ENCODE measurements at places on chromosomes 3 and 15.
A peak's percentile ranks its signal among the peaks of the same experiment; 100 is the strongest.

DNA sequence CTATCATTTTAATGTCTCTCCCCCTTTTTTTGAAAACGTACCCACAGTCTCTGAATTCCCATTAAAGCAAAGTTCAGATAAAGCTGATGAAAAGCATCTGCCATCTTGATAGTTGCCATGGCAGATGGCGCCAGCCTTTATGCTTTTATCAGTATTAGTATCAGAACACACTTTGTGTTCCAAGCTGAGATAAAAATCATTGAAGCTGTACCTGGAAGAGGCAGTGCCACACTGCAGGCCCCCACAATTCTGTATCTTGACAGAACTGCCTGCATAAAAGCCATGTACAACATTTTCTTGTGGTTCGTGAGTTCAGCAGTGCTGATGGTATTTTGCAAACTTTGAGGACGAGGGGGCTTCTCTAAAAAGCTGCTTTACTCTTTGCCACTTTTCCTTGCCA lies 311.7 kb downstream of the SATB1 start:
- no peak for DNase-seq

DNA sequence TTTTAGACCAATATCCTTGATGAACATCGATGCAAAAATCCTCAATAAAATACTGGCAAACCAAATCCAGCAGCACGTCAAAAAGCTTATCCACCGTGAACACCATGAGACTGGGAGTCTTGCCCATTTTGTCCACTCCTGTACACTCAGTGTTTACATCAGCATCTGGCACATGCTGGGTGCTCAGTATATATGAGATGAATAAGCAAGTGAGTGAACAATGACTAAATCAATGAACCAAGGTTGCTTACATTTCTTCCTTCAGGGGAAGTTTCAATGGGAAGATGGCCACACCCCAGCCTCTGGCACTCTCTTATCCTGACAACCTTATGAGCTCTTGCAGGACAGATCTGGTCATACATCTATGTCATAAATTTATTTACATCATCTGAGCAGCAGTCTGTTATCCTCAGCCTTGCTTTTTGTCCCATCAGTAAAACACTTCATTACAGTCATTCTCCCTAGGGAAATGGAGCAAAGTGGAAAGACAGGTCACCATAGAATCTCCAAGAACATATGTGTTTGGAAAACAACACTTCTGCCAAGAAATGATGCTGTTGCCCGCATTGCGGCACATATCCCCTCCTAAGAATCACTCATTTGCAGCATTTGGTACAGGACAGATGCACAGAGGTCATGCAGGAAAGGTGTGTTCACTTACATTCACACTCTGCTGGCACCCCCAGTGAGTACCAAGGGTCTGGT lies 171.8 kb upstream of the EIF1B start:
- DNase-seq = peak; percentile 30

DNA sequence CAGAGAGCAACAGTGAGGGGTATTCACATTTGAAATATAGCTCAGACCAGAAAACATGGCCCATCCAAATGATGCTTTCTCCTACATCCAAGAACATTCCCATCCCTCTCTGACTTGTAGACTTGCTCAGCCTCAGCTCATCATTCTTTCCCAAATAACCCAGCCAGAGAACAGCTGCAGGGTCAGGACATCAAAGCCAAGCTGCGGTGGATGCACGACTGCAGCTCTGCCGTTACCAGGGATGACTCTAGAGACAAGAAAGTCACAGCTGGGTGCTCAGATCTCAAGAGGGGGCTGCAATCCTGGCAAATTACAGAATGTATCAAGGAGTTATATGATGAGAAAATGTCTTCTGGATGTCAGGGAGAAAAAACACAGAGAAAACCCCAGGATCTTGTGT lies 944.3 kb downstream of the NTRK3 start:
- no peak for DNase-seq

DNA sequence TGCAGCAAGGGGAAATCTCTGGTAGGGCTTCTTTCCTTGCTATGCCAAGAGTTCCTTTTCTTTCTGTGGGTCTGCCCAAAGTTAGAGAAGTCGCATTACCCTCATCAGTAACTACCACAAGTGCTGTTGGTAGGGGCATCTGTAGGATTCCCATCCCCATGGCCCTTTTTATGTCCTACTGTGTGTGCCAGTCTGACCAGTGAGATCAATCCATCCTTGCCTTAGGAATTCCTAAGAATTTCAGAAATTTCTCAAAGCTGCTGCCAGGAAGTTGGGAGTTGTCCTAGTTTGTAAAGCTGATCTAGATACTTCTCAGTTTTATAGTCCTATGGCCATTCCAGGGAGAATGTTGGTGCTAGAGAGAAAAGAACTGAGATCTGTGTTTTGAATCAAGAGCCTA lies 36.5 kb downstream of the SH3GL3 start:
- no peak for DNase-seq

DNA sequence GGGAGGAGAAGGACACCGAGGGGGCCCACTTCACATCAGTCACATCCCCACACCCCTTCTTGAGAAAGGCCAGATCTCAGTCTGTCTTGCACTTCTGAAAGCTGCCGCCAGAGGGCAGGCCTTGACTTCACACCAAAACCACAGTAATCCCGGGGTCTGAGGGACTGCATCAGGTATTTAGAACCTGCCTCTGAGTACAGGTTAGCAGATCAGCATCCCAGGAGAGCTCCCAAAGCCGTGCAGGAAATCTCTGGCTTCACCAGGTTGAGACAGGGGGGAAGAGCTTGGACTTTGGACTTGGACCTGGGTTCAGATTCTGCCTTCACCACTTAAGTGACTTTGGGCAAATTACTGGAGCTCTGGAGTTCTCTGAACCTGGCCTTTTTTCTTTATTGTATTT lies 50.3 kb downstream of the LHFPL4 start:
- peak; percentile 68 for DNase-seq

DNA sequence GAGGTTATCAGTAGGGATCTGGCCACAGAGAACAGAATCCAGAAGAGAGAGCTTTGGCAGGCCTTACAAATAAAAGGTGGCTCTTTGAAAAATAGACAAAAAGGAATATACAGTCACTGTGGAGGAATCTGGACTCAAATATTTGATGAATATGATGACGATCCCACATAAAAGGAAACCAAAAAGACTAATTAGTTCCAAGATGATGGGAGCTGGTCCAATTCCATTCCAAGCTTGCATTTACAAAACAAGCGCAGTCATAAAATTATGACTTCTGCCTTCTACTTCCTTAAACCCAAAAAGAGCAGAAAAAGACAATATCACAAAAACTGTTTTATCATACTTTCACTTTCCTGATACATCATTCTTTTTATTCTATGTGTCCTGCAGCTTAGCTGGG lies 285.8 kb downstream of the DIPK2A start:
- DNase-seq = no peak
